ENCODE measurements at places on chromosomes 16 and 17. TPM values are rescaled to one million over a fixed set of nuclear protein-coding genes. Genes with fewer than 3 reads are reported as not detected.

Gene CDH15
- total RNA-seq: not detected

Gene COQ7
- 39.4 TPM for total RNA-seq

Gene KRTAP3-1
- not detected for total RNA-seq

Gene CSNK2A2
- total RNA-seq: 32.4 TPM

Gene GPR139
- not detected for total RNA-seq

Gene TPSB2
- 10.1 TPM for total RNA-seq

Gene ABCA8
- total RNA-seq: 52.9 TPM

- no peak for DNase-seq
These were observed 96.2 kb downstream of the TMEM132E start for GRCh38 chr17:34675605-34676004.

- no peak for DNase-seq
These were observed 106.7 kb downstream of the CMIP start for GRCh38 chr16:81551151-81551808.

DNA sequence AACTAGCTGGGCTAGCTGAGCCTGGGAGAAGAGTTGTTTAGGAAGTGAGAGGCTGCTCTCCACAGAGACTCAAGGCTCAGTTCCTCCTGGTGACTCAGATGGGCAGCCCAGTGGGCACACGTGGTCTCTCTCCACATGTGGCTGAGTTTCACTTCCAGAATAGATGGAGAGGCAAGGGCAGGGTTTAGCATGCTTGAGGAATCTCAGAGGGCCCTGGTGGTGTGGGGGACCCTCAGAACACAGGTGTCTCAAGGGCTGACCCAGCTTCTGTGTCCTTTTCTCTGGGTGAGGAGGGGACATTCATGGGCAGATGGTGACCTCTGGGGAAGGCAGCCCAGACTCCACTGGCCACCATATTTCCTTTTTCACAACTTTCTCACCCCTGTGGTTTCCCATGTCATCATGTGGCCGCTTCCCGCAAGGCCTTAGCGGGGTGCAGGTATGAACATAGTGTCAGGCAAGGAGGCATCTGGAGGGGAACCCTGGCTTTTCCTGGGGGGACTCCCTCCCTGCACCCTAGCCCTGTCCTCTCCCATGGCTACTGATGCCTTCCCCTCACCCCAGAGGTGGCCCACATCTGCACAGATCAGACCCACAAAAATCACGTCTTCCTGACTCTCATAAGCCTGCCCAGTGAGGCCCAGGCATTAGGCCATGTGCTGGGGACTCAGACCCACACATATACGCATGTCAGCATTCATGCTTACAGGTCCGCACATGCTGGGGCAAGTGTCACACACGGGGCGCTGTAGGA lies 3.3 kb downstream of the GRN start:
- no peak for DNase-seq

GRCh38 chr16:79074951-79075350 lies 525.6 kb downstream of the MAF start:
- no peak for DNase-seq

DNA sequence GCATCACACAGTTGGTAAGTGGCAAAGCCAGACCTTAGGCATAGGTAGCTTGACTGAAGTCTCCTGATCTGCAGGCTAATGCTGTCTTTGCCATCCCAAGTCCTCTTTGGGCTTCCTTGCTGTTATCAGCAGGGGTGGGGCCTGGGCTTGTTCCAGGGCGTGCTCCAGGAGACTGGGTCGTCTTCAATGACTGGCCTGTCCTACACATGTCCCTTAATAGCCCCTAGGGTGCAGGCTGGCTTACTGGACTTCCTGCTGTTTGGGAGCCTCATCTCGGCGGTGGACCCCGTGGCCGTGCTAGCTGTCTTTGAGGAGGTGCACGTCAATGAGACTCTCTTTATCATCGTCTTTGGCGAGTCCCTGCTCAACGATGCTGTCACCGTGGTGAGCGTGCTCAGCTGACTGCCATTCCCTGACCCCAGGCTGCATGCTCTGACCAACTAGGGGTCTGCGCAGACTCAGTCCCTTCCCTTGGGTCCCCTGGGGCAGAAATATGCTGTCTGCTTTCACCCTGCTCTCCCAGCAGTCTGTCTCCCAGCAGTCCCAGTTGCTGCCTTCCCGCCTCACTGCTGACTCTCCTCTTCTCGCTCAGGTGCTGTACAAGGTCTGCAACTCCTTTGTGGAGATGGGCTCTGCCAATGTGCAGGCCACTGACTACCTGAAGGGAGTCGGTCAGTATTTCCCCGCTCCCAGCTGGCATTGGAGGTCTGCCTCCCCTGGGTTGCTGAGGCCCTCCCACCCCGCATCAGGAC lies 6.2 kb downstream of the SLC9A5 start:
- DNase-seq: no peak

DNA sequence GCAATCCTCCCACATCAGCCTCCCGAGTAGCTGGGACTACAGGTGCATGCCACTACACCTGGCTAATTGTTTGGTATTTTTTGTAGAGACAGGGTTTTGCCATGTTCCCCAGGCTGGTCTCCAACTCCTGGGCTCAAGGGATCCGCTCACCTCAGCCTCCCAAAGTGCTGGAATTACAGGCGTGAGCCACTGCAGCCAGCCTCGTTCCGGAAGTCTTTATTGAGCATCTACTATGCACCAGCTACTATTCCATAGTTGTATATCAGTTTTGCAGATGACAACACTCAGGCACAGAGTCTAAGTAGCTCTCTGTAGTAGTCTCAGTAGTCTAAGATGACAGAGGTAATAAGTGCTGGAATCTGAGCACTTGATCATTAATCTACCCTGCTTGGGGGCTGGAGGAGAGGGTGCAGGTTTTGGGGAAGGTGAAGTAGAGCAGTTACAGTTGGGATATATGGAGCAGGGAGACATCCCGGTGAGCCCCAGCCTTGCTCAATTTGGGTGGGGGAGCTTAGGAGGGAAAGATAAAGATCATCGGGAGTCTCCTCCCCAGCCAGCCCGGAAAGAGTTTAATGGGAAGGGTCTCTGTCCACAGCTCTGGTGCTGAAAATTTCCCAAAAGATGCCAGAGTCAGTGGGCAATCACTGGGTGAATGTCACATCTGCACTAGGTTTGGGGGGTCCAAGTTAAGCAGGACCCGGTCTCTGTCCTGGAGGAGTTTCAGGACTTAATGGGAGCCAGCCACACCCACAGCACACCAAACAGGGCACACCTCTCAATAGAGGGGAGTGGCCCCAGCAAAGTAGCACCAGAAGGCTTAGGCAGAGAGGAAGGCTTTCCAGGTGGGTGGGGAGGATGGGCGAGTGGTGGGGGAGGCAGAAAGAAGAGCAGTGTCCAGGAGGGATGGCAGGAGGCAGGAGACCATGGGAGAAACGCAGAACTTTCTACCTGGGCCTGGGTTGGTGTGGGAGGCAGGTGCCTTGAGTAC lies 1.7 kb downstream of the OTOP3 start:
- DNase-seq: no peak

DNA sequence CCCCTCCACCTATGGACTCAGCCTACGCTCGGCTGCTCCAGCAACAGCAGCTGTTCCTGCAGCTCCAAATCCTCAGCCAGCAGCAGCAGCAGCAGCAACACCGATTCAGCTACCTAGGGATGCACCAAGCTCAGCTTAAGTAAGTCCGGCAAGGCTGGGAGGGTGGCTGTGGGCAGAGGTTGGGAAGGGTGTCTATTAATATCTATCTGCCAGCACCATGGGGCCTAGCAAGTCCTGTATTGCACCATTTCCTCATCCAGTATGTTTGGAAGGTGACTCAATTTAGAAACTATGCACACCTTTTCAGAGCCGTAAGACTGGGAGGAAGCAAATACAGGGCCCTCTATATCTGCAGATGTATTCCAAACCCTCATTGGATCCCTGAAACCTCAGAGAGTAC lies 45.0 kb upstream of the ARHGAP44 start:
- DNase-seq: peak; percentile 63

DNA sequence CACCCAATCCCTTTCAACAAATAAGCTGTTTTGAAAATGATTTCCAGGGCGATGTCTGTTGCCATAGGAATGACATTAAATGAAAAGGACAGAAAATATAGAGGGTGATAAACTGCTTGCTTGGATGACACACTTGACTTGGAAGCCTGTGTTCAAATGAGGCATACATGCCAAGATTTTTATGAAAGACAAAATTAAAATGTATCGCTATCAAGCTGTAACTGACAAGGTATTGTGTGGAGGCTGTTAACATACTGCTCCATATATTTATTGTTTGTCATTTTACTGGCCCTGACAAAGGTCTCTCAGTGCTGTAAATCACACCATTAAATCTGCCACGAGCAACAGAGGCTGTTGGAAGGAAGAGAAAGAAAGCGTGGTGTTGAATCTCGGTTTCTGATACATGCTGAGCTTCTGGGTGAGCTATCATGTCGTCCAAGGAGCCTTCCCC lies 456.2 kb upstream of the SALL1 start:
- DNase-seq: no peak

DNA sequence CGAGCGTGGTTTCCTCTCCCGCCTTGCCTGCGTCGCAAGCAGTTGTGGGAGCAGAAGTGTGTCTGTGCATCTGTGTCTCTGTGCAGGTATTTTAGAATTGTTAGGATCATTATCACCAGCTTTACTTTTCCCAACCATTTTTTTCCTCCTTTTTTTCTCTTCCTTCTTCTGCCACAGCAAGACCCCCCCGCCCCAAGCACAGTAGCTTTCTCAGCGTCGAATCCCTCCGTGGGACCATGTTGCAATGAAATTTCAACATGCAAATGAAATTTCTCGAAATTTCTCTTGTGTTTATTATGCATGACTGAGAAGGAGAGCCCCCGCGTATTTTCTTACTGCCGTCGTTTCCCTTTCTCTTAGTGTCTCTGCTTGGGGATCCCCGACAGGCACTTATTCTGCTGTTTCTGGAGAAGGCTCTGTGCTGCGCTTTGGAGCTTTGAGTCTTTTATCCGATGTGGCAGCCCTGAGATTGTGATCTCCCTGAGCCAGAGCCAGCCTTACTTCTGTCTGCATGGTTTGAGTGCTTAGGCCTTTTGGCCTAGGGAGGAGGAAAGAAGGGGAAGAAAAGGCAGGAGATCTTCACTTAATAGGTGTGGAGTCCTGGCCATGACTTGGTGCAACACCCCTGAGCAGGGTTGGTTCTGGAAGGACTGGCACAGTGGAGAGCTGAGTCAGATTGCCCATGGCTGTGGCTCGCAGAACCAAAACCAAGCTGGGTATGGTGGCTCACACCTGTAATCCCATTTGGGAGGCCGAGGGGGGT lies 5.0 kb downstream of the ARMC7 start:
- DNase-seq: no peak

DNA sequence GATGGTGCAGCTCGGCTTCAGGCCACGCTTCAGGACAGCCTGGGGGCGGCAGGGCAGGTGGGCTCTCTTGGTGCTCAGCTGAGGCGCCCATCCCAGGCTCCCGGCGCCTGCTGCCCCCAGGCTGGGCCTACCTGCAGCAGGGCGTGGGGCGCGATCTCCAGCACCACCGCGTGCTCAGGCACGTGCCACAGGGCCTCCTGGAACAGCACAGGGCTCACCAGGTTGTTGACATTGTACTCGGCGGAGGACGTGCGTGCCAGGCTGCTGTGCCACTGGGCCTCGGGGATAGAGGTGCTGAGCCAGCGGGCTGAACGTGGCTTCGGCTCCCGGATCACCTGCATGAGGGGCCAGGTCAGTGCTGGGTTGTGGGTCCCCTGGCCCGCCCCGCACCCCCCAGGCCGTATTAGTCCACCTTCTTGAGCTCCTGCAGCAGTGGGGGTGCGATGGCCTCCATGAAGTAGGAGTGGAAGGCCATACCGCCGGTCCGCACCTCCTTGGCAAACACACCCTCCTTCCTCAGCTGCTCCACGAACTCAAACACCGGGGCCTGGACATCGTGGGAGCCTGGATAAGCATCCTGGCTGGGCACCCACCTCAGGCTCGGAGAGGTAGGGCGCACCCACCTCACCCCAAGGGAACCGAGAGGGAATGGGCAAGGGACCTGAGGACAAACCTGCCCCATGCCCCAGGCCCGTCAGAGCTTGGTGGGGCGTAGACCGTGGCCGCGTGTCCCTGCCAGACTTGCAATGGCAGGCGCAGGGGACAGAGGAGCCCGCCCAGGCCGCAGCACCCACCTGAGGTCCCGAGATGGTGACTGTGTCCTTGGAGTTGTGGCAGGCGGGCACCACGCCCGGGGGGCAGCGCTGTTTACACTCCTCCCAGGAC lies 9.0 kb downstream of the FASN start:
- peak; percentile 35 for DNase-seq

GRCh38 chr17:82926081-82926480 lies 86.3 kb upstream of the ZNF750 start:
- DNase-seq: peak; percentile 20

- DNase-seq: no peak
These were observed 57.3 kb downstream of the MAF start for GRCh38 chr16:79543219-79543618.

DNA sequence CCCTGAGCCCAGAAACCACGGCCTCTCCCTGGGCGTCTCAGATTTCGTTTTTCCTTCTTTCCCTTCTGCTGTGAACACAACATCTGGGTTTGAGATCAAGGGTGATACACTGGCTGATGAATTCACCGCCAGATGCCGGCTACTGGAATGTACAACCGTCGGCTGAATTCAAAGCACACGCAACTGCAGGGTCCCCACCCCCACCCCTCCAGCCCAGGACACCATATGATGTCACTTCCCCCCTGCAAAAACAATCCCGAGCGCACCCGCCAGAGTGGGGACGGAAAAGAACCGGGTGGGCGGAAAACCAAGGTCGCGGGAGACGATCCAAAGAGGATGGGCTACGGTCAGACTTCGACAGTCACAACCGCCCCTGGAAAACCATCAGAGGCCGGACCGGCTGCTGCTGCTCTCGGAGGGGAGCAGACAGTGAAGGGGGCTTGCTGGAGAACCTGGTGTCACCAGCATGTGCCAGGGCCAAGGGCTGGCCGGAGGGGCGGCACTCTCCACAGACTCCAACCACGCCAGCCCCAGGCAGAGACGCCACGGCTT lies 23.3 kb downstream of the CEP295NL start:
- DNase-seq: peak; percentile 84

- DNase-seq: no peak
These were observed 6.0 kb upstream of the SLC16A3 start for GRCh38 chr17:82222816-82223215.

- DNase-seq: no peak
These were observed 13.4 kb upstream of the TAOK1 start for GRCh38 chr17:29376667-29377270.
